Spleen (tissue), 13 donors: ENCODE measurements at places on chromosomes 5 and 9. TPM values are rescaled to one million over a fixed set of nuclear protein-coding genes. Genes with fewer than 3 reads are reported as not detected.

- no peak overlapping the region for H3K27ac ChIP-seq
- peak overlapping the region; percentile 7 for H3K4me3 ChIP-seq
- H3K36me3 ChIP-seq, result no peaks in the 10 kb centered on the region
- H3K27me3 ChIP-seq, result no peaks in the 10 kb centered on the region
Observed at GRCh38 chr9:16869131-16869881, 1.2 kb downstream of the BNC2 start.

GRCh38 chr5:55072666-55073065, 29.8 kb upstream of the GZMA start:
- DNase-seq, result no peak
- H3K27me3 ChIP-seq, result no peaks in the 10 kb centered on the region
- H3K36me3 ChIP-seq, result no peaks in the 10 kb centered on the region
- H3K27ac ChIP-seq, result no peak overlapping the region
- no peaks in the 10 kb centered on the region for H3K4me1 ChIP-seq

- peaks cover 7% of the 10 kb centered on the region for H3K4me1 ChIP-seq
- no peak for DNase-seq
- no peak overlapping the region for H3K4me3 ChIP-seq
- no peaks in the 10 kb centered on the region for H3K36me3 ChIP-seq
Observed at GRCh38 chr9:127549751-127550150, 62.3 kb upstream of the STXBP1 start.

GRCh38 chr9:137030538-137031527, 1.1 kb downstream of the FUT7 start:
- no peaks in the 10 kb centered on the region for H3K36me3 ChIP-seq
- peaks cover 71% of the 10 kb centered on the region for H3K4me1 ChIP-seq
- peak; percentile 95 for DNase-seq
- H3K4me3 ChIP-seq, result peak overlapping the region; percentile 60

DNA sequence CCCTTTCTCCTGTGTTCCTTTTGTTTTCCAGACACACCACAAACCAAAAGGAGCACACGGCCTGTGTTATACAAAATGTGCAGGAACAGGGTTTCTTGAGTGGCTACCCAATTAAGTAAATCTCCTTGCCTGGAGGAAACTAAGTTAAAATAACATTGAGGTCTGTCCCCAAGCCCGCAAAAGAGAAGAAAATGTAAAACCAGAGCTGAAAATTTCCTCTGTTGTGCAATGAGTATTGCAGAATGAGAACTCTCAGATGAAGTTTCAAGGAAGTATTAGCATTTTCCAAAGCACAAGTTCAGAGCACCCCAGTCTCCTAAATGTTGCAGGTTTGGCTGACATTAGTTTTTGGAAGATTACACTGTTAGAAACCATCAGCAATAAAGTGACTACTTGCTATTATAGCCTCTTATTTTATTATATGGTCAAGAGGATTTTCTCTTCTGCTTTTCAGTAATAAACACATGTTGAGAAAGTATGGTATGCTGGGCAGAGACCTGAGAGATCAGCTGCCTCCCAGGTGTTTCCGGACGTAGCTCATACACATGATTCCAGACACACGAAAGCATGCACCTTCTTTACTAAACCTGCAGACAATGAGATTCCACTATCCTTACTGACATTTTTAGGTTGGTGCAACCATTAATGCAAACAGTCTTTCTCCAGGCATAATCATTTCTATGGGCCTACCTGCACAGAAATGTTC, 161.3 kb downstream of the SNCAIP start:
- no peak overlapping the region for H3K4me3 ChIP-seq
- H3K36me3 ChIP-seq, result no peaks in the 10 kb centered on the region
- no peaks in the 10 kb centered on the region for H3K4me1 ChIP-seq

- H3K4me3 ChIP-seq, result peak overlapping the region; percentile 54
- peak; percentile 91 for DNase-seq
- H3K4me1 ChIP-seq, result peaks cover 15% of the 10 kb centered on the region
- no peaks in the 10 kb centered on the region for H3K27me3 ChIP-seq
Observed at GRCh38 chr9:126915281-126915816, 767 bp downstream of the RALGPS1 start.

Gene BTNL8
- polyA plus RNA-seq, result 0.58 TPM

GRCh38 chr5:58456486-58456885, 3.4 kb downstream of the PLK2 start:
- H3K4me1 ChIP-seq, result peaks cover 5% of the 10 kb centered on the region
- H3K36me3 ChIP-seq, result peaks cover 3% of the 10 kb centered on the region
- peak overlapping the region; percentile 69 for H3K4me3 ChIP-seq
- H3K27me3 ChIP-seq, result no peaks in the 10 kb centered on the region

DNA sequence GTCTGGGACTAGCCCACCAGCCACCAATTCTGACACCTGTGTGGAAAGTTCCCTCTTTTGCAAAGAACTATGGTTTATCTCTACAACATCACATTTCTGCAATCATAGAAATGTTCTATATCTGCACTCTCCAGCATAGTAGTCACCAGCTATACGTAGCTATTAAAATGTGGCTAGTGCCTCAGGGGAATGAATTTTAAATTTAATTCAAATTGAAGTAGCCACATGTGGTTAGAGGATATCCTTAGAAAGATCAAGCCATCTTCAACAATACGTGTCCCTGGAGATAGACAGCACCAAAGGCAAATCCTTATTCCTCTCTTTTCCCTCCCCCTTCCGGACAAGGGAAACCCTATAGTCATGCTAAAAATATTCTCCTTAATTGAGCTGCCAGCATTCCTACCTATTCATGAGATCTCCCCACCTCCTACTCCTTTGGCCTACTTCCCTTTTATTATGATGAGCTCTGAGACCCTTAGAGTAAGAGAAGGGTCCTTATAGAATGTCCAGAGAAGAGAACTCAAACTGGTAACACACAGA, 11.1 kb downstream of the LCP2 start:
- peaks cover 97% of the 10 kb centered on the region for H3K4me1 ChIP-seq
- H3K27ac ChIP-seq, result peak overlapping the region; percentile 80
- H3K27me3 ChIP-seq, result no peaks in the 10 kb centered on the region
- no peak overlapping the region for H3K4me3 ChIP-seq

GRCh38 chr5:143624465-143624864, 187.5 kb upstream of the HMHB1 start:
- DNase-seq, result no peak
- no peak overlapping the region for H3K4me3 ChIP-seq

Gene RNF183
- 0.06 TPM for polyA plus RNA-seq

DNA sequence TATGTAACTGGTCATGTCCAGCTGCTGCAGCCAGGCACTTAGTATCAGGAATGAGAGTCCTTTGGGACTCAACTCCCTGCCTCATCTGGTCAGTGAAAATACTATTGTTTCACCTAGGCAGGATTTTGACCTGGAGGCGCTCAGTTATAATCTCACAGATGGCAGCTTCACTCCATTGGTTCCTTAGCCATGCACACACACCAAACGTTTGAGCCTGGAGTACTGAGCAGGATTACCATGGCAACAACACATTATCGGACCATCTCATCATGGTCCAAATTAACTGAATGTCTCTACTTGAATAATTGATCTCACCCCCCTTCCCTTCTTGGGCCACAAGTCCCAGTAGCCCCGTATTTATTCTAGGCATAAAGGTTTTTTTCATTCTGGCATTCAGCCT, 15.0 kb upstream of the SREK1 start:
- no peaks in the 10 kb centered on the region for H3K36me3 ChIP-seq
- DNase-seq, result no peak
- no peaks in the 10 kb centered on the region for H3K4me1 ChIP-seq
- H3K27ac ChIP-seq, result no peak overlapping the region

Gene SLC36A2
- polyA plus RNA-seq, result 0.02 TPM

DNA sequence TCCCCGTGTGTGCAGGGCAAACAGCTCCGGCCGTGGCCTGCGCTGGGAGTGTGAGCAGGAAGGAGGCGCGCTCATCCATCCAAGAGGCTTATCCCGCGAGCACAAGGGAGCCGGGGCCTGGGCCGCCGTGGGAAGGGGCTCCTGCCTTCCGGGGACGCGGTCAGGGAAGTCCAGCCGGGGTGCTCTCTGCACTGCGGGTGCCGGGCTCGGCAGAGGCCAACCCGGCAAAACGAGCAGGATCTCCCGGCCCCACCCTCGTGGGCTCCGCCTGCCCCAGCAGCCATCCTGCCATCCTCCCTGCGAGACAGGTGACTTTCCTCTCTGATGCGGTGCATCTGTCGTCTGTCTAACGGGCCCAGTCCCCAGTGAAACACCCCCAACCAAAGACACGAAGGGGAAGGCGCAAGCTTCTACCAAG, 244.2 kb downstream of the AUH start:
- no peaks in the 10 kb centered on the region for H3K36me3 ChIP-seq
- H3K27me3 ChIP-seq, result peaks cover 15% of the 10 kb centered on the region
- DNase-seq, result no peak
- peaks cover 15% of the 10 kb centered on the region for H3K4me1 ChIP-seq
- H3K4me3 ChIP-seq, result no peak overlapping the region

GRCh38 chr9:111621895-111622480, 9.1 kb upstream of the DNAJC25 start:
- no peaks in the 10 kb centered on the region for H3K27me3 ChIP-seq
- H3K4me3 ChIP-seq, result no peak overlapping the region
- no peak overlapping the region for H3K27ac ChIP-seq

Gene PCDHA3
- polyA plus RNA-seq, result not detected

- no peak overlapping the region for H3K27ac ChIP-seq
- H3K4me3 ChIP-seq, result no peak overlapping the region
- H3K4me1 ChIP-seq, result no peaks in the 10 kb centered on the region
Observed at GRCh38 chr5:155512329-155512728, 498.8 kb downstream of the KIF4B start.

DNA sequence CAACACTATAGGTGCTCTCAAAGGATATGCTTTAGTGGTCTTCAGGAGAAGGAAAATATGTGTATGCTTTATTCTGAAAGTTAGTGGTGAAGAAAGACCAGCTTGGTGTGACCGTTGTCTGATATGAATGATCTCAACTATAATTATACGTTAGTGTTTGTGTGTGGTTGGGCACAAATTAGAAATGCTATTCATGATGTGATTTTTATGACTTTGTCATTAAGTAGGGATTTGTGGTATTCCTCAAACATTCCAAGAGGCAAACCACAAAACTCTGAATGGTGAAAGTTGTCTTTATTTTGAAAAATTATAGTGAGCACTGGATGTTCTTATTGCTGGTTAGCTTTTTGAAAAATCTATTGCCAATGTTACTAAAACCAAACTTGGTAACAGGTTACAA, 6.2 kb upstream of the F2R start:
- H3K36me3 ChIP-seq, result peaks cover 10% of the 10 kb centered on the region
- H3K27me3 ChIP-seq, result peaks cover 4% of the 10 kb centered on the region

Gene SLC23A1
- polyA plus RNA-seq, result 0.87 TPM

- no peak for DNase-seq
- no peaks in the 10 kb centered on the region for H3K36me3 ChIP-seq
- H3K4me1 ChIP-seq, result no peaks in the 10 kb centered on the region
- no peaks in the 10 kb centered on the region for H3K27me3 ChIP-seq
- H3K4me3 ChIP-seq, result no peak overlapping the region
Observed at GRCh38 chr5:96293966-96294883, 138.8 kb downstream of the PCSK1 start.

GRCh38 chr5:140208065-140208464, 33.1 kb downstream of the CYSTM1 start:
- H3K27me3 ChIP-seq, result no peaks in the 10 kb centered on the region
- DNase-seq, result no peak
- H3K27ac ChIP-seq, result no peak overlapping the region
- H3K4me3 ChIP-seq, result no peak overlapping the region
- no peaks in the 10 kb centered on the region for H3K36me3 ChIP-seq

- peaks cover 6% of the 10 kb centered on the region for H3K4me1 ChIP-seq
- peak; percentile 77 for DNase-seq
- H3K4me3 ChIP-seq, result peak overlapping the region; percentile 61
- H3K27ac ChIP-seq, result peak overlapping the region; percentile 81
- no peaks in the 10 kb centered on the region for H3K36me3 ChIP-seq
Observed at GRCh38 chr5:129904667-129905472, 605 bp downstream of the CHSY3 start.

- DNase-seq, result no peak
- H3K27ac ChIP-seq, result no peak overlapping the region
- H3K36me3 ChIP-seq, result no peaks in the 10 kb centered on the region
Observed at GRCh38 chr5:139138809-139139208, 59.4 kb downstream of the SIL1 start.

DNA sequence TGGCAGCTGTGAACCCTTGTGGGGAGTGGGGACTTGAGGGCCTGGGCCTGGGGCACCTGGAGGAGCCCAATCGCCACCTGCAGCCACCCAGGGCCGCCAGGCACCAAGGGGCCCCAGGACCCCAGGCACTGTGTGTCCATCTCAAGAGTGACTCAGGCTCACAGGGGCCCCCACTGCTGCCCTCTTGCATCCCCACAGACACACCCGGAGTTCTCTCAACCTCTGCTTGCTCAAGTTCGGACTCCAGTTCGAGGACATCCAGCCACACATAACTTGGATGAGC, 51.9 kb downstream of the MRPL36 start:
- H3K27ac ChIP-seq, result no peak overlapping the region
- no peaks in the 10 kb centered on the region for H3K27me3 ChIP-seq
- peak; percentile 41 for DNase-seq

GRCh38 chr5:145902421-145902820, 29.6 kb upstream of the GRXCR2 start:
- H3K36me3 ChIP-seq, result no peaks in the 10 kb centered on the region
- no peak for DNase-seq
- H3K27me3 ChIP-seq, result no peaks in the 10 kb centered on the region
- H3K4me3 ChIP-seq, result no peak overlapping the region

DNA sequence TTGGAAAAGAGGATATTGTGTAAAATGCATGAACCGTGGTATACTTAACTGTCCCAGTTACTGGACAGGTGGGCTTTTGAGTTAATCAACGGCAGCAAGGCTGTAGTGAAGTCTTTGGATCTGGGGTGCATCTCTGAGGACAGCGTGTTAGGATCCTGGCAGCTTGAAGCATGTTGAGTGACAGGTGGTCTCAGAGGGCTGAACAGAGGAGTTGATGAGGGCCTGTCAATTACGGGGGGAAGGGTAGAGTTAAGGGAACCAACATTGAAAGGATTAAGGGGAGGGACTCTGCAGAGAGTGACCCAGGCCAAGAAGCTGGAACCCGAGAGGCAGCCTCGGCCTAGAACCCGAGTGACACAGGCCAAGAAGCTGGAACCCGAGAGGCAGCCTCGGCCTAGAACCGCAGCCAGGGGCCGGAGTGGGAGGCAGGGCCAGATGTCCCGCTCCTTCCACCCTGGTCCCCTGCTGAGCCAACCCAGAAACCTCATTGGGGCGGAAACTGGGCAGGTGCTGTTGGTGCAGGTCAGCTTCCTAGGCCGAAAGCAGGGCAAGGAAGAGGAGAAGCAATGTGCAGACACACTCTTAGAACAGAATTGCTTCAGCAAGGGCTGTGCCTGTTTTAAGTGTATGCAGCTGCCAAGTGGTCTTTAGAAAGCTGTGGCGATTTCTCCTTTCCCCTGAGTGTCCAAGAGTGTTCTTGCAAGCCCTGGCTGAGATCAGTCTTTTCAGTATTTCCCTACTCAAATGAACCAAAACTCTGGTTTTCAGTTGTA, 62.0 kb downstream of the ANKRD33B start:
- H3K4me1 ChIP-seq, result peaks cover 13% of the 10 kb centered on the region
- DNase-seq, result no peak
- peak overlapping the region; percentile 77 for H3K27ac ChIP-seq
- H3K27me3 ChIP-seq, result no peaks in the 10 kb centered on the region

- H3K27me3 ChIP-seq, result no peaks in the 10 kb centered on the region
- no peak overlapping the region for H3K4me3 ChIP-seq
- no peaks in the 10 kb centered on the region for H3K36me3 ChIP-seq
- no peak for DNase-seq
Observed at GRCh38 chr9:81756561-81756960, 67.2 kb upstream of the TLE1 start.
